ENCODE measurements at places on chromosomes 16 and 17.

- no peak for DNase-seq
These were observed 19.0 kb downstream of the ABCC12 start for GRCh38 chr16:48136547-48137360.

- DNase-seq = no peak
These were observed 825 bp upstream of the RHBDL3 start for GRCh38 chr17:32264823-32265191.

GRCh38 chr16:54282202-54282927 is 4.2 kb downstream of the IRX3 start:
- DNase-seq = no peak

DNA sequence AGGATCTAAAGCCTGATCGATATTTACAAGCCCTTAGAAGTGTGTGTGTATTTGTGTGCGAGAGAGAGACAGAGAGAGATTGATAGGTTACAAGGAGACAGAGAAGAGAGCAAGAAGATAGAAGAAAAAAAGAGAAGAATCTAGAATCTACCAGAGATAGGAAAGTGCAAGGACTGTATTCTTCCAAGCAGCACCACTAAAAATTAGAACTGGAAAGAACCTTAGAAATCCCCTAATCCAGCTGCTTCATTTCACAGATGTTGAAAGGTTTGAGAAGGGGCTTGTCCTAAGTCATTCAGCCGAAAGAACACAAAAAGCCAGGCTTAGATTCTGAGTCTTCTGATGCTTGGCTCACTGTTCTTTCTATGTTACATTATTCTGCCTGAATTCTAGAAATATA is 92.2 kb downstream of the HS3ST3A1 start:
- DNase-seq = no peak

DNA sequence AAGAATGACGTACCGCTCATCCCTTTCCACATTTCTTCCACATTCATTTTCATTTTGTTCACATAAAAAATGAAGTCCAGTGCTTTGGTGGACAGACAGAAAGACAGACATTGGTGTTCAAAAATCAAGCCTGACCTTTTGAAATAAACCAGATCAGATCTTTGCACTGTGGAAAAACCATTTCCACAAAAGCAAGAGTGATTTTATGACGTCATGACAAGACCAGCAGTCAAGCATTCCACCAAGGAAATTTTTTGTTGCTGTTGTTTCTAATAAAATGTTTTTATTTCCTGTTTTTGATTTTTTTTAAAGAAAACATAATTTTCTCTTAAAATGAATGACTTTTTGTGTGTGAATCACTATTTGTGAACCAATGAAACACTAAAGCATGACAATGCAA is 350.0 kb downstream of the KCNJ2 start:
- DNase-seq = no peak

DNA sequence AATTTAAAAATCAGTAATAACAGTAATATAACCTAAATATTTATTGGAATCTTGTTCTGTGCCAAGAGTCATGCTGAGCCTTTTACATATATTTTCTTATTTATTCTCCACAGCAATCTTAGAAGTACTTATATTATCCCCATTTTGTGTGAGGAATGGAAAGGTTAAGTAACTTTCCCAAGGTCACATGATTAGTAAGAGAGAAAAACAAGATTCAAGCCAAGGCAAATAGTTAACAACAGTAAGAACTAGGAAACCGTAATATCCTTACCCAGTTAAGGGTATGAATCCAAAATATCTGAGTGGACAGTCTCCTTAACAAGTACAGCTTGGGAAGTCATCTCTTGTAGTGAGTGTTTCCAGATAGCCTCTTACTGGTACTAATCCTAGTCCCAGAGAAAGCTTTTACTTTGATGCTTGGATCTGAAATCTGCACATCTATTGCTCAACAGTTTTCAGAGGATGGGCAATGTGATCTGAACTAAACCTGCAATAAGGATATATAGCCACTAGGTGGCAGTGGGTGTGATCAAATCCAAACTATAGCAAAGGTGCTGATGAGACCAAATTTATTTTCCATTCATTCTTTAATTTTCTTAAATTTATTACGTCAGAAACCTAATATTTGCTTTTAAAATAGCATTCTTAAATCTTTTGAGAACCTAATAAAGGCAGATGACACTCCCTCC is 23.3 kb downstream of the SHISA6 start:
- no peak for DNase-seq

GRCh38 chr16:31043898-31044481 is 10.6 kb downstream of the STX4 start:
- no peak for DNase-seq

DNA sequence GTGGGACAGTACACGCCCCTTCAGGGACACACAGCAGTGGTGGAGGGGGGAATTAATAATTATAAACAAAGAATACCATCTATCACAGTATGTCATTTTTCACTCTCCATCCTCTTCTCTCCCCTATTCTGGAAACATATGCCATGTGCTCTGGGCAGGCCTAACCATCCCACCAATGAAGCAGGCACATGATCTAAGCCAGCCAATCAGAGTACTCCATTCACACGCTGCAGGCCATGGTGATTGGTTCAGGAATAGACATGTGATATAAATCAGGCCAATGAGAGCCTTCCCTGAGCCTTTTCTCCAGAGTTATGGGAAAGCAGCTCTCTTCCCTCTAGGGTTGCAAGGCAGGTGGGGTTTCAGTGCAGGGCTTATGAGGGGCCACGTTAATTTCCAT is 36.5 kb downstream of the GSG1L start:
- no peak for DNase-seq

GRCh38 chr17:19302791-19303331 is 59.7 kb downstream of the B9D1 start:
- no peak for DNase-seq

DNA sequence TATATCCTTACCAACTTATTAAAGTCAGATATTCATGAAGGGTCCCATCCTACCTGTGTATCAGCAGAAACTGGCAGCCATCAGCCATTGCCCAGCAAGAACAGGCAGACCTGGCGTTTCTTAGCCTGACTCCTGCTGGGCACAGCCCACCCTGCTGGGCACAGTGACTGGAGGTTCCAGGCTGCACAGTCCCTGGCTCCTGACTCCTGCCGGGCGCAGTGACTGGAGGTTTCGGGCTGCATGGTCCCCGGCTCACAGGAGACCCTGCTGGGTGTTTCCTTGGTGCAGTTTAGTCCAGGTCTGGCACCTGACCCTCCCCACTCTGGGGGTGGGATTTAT is 6.7 kb downstream of the TIMM22 start:
- no peak for DNase-seq

GRCh38 chr17:77736199-77736585 is 222.3 kb upstream of the TNRC6C start:
- DNase-seq = no peak

DNA sequence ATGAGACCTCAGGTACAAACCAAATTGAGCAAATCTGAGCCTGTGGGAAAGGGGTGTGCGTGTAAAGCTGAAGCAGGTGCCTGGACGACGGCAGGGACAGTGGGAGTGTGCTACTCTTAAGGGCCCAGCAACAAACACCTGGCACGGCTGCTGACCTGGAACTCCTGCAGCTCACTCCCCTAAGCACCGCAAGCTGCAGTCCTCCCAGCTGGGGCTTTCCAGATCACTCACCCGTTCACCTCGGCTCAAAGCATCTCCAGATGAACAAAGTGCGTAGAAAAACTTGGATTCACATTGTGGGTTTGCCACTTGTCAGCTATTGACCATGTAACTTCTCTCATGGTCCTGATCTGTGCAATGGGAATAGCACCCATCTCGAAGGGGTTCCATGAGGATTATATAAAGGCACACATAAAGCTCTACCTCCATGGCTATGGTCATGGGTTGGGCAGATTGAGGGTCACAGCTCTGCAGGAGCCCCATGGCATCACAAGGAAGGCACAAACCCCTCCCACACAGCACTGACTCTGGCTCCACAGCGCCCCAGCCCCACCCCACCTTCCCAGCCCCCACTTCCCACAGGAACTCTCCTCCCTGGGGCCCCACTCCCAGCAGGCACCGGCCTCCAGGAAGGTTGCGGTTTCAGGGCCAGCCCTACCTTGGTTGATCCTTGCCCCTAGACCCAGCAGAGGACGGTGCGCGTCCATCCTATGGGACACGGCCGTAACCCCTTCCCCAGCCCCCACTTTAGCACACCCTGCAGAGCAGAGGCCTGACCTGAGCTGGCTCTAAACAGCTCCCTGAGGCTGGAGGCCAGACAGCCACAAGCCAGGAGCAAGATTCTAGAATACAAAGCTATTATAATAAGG is 21.9 kb downstream of the ST3GAL2 start:
- DNase-seq = no peak

GRCh38 chr17:68431661-68432071 is 25.6 kb downstream of the WIPI1 start:
- DNase-seq = peak; percentile 62

- no peak for DNase-seq
These were observed 14.4 kb upstream of the MRPS23 start for GRCh38 chr17:57864273-57864672.

GRCh38 chr16:86242244-86243122 is 267.8 kb upstream of the FOXF1 start:
- no peak for DNase-seq

DNA sequence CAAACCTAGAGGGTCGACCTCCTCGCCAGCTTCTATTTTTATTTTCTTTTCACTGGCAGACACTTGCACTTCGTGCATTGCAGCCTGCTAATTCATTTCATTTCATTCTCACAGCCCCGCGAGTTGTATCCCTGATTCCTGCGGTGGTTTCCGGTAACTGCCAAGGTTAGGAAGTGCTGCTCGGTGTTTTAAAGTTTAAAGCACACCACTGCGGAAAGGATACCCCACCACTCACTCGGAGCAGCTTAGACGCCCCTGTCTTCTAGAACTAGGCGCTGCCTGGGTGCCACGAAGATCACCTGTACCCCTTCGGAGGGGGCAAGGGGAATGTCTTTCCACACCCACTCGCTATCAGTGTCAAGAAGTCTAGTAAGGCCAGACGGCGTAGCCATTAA is 509 bp downstream of the CNEP1R1 start:
- DNase-seq = peak; percentile 39

Data from CD4-positive, alpha-beta T cell treated with Interleukin-17A for 1 hour (primary cell).